Spinal cord (tissue), 10 donors: ENCODE measurements at places on chromosomes 3 and 15. TPM values are rescaled to one million over a fixed set of nuclear protein-coding genes. Genes with fewer than 3 reads are reported as not detected.

GRCh38 chr3:71097557-71097956 is 486.0 kb downstream of the FOXP1 start:
- no peak for DNase-seq

DNA sequence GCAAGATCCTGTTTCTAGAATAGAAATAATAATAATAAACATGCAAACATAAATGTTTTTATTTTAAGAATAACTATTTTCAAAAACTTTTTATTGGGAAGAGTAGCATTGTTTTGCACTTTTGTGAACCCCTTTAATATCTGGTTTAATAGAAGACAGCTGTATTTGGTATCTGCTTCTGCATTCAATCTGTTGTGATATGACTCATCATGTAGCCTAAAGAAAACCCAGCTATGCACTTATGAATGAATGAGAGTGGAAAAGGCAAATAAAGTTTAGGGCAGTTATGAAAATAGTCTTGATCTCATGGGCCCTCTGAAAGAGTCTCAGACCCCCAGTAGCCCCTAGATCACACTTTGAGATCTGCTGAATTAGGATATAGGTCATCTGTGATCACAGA is 100.4 kb upstream of the PPP2R3A start:
- no peak for DNase-seq

Gene AGBL1
- total RNA-seq, result 1.1 TPM

- DNase-seq, result no peak
Observed at GRCh38 chr15:75760704-75761435, 48.2 kb upstream of the CSPG4 start.

Gene KY
- total RNA-seq, result 1.5 TPM

GRCh38 chr15:68907396-68907923 is 22.9 kb upstream of the SPESP1 start:
- DNase-seq, result no peak

GRCh38 chr3:189232790-189233189 is 61.0 kb downstream of the TPRG1 start:
- DNase-seq, result no peak

GRCh38 chr15:40163657-40164416 is 3.0 kb downstream of the BUB1B start:
- no peak for DNase-seq

Gene TMEM266
- total RNA-seq, result 3.4 TPM

- no peak for DNase-seq
Observed at GRCh38 chr15:64034519-64034918, 11.8 kb downstream of the DAPK2 start.

- DNase-seq, result peak; percentile 20
Observed at GRCh38 chr3:123194552-123194951, 7.2 kb upstream of the SEC22A start.

- DNase-seq, result no peak
Observed at GRCh38 chr3:127473244-127474024, 117.1 kb downstream of the TPRA1 start.

Gene SLCO2A1
- 3.7 TPM for total RNA-seq

DNA sequence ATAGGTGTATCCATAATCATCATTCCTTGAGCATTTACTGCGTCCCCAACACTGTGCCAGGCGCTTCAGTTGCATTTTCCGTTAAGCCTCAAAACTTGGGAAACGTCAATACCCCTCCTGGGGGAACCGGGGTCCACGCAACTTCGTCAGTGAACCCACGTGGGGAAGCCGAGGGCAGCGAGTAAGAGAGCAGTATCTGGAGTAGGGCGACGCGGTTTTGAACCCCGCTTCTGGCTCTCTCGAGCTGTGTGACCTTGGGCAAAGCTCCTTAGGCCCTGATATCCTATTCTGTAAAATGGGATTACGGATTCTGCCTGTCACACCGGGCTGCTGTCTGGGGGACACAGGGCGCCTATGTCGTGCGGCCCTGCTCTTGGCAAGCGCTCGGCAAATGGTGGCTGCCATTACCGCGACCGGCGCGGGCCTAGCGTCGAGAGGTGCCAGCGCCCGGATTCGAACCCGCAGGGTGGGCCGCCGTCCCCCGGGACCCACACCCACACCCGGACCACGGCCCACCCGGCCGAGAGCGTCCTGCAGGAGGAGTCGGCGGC is 590 bp downstream of the POLG start:
- no peak for DNase-seq

- no peak for DNase-seq
Observed at GRCh38 chr3:128285042-128285966, 132.0 kb downstream of the EEFSEC start.

Gene TGM4
- not detected for total RNA-seq

DNA sequence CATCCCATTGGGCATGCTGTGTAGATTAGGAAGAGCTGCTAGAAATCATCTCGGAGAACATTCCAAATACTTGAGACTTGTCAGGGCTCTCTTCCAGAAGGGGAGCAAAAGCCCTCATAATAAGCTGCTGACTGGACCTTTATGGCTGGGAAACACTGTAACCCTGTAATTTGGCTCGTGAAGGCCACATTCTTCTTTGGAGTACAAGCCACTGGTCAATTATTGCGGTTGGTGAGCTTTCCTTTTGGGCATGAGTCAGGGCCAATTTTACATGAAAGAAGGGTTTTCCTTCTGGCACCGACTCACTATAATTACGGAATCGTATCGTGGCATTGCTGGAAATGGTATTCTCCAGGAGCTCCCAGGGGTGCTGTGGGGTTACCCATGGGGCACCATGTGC is 434.5 kb upstream of the RGMA start:
- DNase-seq, result no peak

DNA sequence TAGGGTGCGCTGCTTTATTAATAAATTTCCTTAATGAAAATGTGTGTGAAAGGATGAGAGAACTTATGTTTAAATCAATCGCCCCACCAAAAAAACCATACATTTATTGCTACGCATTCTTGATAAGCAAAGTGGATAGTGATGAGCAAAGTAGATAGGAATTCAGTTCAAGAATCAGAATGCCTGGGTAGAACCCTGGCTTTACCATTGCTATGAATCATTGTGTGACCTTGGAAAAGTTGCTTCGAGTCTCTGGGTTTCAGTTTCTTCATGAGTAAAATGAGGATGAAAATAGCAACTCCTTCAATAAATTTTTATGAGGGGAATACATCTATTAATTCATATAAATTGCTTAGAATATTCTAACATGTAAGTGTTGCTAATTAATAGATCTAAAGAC is 2.6 kb upstream of the ALCAM start:
- no peak for DNase-seq

DNA sequence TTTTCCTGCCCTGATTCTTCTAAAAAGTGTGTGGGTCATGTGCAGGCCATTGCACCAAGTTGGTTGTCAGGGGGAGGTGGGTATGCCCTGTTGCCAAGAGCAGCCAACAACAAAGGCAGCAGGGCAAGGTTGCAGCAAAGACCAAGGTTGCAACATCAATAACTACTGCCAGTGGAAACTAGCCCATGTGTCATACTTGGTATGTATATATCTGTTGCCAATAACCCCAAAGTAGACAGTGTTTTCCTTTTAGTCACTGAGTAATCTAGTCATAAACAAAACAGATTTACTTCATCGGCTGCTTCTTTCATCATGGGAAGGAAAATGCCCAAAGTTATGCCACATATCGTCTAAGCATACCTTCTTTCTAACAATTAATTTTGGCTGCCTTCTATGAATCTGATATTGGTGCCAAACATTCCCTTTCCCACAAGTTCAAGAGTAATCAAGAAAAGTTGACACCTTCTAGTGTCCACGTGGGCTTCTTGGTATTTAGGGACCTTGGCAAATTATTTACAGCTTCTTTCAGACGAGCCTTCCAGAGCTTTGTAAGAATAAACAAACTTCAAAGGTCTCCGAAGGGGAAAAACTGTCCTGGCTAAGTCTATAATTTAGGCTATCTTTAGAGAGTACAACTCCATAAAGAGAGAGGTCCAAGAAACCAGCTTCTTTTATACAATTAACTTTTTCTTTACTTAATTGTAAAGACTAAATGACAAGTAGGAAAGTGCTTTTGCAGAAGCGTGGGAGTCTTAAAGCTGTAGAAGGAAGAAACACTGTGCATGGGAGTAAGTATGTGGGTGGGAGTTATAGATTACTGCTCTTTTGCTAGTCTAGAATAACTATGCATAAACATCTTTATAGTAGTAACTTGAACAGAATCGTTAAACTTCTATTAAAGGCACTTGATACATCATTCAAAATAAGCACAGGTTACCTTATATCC is 10.0 kb upstream of the MBNL1 start:
- no peak for DNase-seq

- no peak for DNase-seq
Observed at GRCh38 chr3:190568036-190568435, 54.2 kb downstream of the IL1RAP start.

Gene SCAANT1
- total RNA-seq, result not detected

GRCh38 chr3:124587053-124587408 is 143.2 kb upstream of the UMPS start:
- no peak for DNase-seq
